Hematopoietic multipotent progenitor cell treated with erythropoietin and hydrocortisone succinate and interleukin-3 and kit ligand, for 17 days (in vitro differentiated cells): ENCODE measurements at places on chromosomes 2 and 18.
A peak's percentile ranks its signal among the peaks of the same experiment; 100 is the strongest.

DNA sequence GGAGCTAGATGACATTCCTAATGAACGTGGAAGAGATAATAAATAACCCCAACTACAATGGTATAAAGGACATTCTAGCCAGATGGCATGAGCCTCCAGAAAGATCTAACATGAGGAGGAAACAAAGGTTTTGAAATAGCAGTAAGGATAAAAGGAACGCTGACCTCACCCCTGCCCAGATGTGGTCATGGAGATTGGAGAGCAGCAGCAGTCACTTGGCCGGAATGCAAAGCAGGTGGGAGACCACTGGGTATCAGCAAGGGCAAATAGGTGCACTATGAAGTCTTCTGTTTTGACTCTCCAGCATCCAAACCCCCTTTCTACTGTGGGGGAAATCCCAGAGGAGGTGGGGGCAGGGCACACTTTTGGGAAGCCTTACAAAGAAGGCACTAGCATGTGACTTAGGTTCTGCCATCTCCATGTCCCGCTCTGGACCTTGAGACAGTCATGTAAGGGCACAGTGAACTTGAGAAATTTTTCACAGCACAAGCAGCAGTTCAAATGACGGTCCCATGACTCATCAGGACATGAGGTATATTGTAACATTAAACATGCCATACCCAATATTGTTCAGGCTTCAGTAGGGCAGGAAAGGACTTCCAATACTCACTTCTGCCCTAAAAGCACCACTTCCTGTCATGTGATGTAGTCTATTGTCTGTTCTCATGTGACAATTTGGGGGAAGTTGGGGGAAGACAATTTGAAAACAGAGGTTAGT is 55.2 kb downstream of the METTL4 start:
- no peak for DNase-seq

DNA sequence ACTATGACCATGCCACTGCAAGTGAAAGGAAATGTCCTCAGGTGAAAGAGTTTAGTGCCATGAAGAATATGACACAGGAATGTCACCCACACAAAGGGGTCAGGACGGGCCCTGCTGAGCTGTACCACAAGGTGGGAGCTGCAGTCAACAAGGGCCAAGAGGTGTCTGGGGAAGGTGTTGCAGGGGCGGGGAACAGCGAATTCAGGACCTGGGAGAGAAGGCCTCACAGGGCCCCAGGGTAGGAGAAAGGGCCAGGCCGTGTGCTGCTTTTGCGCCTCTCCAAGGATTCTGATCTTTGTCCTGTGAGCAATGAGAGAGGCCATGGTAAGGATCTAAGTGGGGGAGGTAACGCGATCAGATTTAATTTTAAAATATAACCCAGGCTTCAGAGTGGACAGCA is 23.6 kb downstream of the CYB5A start:
- DNase-seq: no peak

- peak; percentile 62 for DNase-seq
These were observed 33.0 kb downstream of the MAL start for GRCh38 chr2:95058466-95058988.

GRCh38 chr2:240947176-240947575 is 41.0 kb downstream of the CROCC2 start:
- DNase-seq: no peak

GRCh38 chr2:231671270-231672050 is 36.9 kb upstream of the PTMA start:
- no peak for DNase-seq

DNA sequence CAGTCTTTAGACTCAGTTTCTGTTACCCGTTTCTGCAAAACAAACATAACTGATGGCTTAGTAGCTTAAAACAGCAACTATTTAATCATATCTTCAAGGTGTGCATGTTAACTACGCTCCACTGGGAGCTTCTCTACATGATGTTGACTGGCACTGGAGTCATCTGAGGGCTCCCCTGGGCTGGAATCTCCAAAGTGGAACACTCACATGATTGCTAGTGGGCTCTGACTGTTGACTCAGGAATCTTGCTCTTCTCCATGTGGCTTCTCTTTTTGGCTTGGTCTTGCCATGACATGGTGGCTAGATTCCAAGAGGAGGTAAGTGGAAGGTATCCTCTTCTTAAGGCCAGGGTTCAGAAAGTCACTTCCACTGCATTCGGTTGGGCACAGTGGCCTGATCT is 160.8 kb downstream of the PMAIP1 start:
- no peak for DNase-seq

GRCh38 chr2:37713258-37713700 is 41.8 kb upstream of the CDC42EP3 start:
- no peak for DNase-seq

GRCh38 chr2:144514616-144515091 is 5.3 kb downstream of the ZEB2 start:
- peak; percentile 48 for DNase-seq

DNA sequence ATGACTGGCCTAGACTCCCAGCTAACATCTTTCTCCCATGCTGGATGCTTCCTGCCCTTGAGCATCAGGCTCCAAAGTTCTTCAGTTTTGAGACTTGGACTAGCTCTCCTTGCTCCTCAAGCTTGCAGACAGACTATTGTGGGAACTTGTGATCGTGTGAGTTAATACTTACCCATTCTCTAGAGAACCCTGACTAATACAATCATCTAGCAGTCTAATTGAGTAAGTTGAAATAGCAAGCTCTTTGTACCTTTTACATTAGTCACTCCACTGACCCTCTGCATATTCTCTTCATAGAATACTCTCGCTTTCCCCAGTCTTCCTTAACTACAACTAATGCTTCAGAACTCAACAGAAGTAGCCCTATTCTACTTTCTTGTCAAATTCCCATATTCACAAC is 434.6 kb upstream of the NXPH2 start:
- DNase-seq: no peak

DNA sequence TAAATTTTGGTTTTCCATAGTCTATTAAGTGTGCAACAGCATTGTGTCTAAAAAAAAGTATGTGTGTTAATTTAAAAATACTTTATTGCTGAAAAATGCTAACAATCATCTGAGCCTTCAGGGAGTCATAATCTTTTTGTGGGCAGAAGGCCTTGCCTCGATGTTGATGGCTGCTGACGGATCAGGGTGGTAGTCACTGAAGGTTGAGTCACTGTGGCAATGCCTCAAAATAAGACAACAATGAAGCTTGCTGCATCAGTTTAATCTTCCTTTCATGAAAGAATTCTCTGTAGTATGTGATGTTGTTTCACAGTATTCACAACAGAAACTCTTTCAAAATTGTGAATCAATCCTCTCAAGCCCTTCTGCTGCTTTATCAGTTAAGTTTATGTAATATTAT is 31.3 kb downstream of the HDHD2 start:
- DNase-seq: no peak

DNA sequence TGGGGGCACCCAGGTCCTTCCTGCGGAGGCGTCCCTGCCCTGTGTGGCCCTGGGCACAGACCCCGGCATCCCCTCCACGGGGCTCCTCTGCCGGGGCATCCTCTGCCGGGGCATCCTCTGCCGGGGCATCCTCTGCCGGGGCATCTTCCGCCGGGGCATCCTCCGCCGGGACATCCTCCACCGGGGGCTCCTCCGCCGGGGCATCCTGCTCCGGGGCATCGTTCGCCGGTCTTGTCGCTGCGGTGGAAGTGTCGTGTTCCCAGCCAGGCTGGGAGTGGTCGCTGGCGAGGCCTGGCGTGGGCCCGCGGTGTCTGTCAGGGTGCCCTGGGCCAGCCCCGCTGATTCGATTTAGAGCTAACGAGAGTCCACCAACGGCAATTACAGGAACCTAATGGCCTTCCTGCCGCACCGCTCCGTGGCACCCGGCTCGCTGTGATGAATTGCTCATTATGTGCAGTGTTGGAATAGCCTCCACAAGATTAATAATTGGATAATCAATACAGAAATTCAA is 115.1 kb downstream of the NFATC1 start:
- DNase-seq: no peak

DNA sequence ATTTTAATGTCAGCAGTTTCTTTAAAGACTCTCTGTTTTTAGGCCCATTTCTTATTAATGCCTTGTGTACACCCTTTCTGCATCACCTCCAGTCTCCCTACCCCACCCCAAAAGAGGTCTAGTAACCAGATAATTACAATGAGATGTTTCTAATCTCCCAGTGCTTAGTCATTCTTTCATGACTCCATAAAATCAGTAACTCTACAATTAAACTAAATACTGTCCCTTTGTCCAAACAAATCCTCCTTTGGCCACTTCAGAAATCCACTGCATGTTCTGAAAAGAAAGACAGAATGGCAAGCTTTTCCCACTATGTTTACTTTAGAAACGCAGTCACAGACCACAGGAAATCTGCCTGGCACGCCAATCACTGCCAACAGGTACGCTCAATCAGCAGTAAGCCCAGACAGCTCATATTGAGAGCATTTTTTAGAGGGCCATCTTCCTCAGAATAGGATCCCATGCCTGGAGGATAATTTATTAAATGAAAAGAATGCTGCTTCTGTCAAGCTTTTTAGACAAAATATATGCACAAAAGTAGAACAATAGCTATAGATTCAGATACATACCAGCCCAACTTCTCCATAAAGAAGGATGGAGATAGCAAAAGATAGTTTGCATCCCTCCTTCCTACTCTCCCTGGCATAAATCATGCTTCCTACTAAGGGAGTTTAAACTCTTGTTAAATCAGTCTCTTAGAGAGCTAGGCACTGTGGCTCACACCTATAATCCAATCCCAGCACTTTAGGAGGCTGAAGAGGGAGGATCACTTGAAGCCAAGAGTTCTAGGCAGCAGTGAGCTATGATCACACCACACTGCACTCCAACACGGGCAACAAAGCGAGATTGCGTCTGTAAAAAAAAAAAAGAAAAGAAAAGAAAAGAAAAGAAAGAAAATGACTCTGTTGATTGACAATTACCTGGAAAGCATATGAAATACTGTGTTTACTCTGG is 14.6 kb downstream of the CLASP1 start:
- DNase-seq: no peak

DNA sequence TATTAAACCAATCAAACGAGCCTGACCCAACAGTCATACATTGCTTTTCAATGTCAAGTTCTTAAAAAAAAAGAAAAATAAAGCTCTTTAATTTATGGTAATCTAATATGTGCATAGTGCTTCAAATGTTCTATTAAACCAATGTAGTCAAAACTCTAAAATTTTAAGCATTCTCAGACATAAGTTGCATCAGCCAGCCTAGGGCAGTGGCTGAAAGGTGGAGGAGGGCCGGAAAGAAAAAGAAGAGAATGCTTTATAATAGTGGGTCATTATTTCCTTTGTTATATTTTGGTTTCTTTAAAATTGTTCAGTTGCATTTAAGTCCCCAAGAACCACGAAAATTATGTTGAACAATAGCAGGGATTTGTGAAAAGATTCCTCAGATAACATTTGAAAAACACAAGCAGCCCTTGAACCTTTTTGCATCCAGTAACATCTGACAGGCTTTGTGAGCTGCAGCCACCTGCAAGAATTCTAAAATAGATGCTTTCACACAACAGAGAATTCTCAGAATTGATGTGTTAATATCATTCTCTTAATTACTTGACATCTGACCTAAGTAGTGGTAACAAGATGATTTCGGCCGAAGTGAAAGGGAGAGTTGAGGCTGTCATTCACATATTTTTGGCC is 252.1 kb downstream of the CDCA7 start:
- no peak for DNase-seq

DNA sequence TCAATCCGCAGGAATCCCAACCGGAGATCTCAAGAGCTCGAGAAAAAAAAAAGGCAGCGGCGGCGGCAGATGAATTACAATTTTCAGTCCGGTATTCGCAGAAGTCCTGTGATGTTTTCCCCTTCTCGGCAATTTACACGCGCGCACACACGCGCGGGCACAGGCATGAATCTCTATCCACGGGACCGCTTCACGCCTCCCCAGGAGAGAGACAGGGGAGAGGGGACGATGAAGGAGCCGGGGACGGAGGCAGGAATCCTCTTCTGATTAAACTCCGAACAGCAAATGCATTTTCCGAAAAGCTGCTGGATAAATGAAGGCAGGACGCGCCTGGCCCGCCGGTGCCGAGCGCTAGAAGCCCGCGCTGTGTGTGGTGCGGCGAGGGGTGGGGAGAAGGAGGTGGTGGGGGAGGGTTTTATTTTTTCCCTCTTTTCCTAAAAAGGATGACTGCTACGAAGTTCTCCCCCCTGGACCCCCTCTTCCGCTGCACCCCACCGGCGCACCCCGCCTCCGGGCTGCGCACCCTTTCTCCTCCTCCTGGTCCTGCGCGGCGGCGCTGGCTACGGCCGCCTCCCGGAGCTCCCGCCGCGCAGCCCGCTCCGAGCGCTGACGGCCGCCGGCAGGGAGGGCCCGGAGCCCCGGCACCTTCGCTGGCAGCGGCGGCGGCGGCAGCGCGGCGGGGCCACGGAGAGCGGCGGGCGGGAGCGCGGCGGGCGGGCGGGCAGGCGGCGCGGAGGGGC is at the start of gene BCL2:
Gene BCL2 (minus strand): TSS at position 387 of the 740 bp plus-strand sequence.
- no peak for DNase-seq

DNA sequence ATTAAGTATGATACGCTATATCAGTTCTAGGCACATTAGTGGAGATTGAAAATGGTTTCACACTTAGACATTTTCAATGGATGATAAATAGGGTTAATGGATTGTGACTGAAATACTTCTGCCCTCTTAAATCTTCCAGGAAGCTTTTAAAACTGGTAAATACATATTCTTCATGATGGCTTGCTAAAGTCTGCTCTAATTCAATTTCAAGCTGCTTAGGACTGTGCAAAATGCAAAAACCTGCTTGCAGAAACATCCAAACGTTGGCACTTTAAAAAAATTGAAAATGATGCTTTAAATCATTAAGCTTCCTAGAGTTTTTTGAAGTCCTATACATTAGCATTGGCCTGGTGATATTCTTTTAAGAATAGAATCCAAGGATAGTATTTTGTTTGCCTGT is 214.8 kb upstream of the FSHR start:
- no peak for DNase-seq

DNA sequence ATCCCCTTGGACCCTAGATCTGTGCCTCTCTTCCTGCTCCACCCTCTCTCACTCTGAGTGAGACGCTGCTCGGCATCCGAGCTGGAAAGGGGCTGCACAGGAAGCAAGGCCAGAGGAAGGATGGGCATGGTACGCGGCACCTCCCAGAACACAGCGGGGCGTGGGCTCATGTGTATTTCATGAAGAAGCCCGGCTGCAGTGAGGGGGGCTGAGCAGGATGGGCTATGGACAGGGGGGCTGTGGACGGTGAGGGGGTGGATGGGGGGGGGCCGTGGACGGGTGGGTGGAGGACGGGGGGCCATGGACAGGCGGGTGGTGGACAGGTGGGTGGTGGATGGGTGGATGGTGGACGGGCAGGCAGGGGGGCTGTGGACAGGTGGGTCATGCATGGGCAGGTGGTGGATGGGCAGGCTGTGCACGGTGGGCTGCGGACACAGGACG is 28.5 kb downstream of the SLC66A2 start:
- DNase-seq: no peak

GRCh38 chr2:170404846-170405245 is 226.9 kb downstream of the MYO3B start:
- DNase-seq: no peak
